ENCODE measurements at places on chromosomes 7 and 10.

- DNase-seq, result no peak
Observed at GRCh38 chr7:40598915-40599314, 464.1 kb downstream of the SUGCT start.

DNA sequence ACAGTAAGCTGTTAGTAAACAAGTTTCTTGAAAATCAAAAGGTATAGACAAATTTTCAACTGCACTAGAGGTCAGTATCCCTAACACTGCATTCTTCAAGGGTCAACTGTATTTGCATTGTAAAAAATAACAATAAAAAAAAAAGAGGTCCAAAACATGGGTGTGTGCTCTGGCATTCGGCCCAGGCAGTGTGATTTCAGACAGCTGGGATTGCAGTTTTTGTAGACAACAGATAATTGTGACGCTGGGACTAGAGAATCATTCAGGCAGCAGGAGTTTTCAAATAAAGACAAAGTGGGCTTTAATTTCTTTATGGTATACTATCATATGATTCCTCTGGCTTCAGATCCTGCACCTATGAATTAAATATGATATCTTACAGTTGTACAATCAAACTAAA lies 543.2 kb upstream of the SEMA3D start:
- DNase-seq, result no peak

DNA sequence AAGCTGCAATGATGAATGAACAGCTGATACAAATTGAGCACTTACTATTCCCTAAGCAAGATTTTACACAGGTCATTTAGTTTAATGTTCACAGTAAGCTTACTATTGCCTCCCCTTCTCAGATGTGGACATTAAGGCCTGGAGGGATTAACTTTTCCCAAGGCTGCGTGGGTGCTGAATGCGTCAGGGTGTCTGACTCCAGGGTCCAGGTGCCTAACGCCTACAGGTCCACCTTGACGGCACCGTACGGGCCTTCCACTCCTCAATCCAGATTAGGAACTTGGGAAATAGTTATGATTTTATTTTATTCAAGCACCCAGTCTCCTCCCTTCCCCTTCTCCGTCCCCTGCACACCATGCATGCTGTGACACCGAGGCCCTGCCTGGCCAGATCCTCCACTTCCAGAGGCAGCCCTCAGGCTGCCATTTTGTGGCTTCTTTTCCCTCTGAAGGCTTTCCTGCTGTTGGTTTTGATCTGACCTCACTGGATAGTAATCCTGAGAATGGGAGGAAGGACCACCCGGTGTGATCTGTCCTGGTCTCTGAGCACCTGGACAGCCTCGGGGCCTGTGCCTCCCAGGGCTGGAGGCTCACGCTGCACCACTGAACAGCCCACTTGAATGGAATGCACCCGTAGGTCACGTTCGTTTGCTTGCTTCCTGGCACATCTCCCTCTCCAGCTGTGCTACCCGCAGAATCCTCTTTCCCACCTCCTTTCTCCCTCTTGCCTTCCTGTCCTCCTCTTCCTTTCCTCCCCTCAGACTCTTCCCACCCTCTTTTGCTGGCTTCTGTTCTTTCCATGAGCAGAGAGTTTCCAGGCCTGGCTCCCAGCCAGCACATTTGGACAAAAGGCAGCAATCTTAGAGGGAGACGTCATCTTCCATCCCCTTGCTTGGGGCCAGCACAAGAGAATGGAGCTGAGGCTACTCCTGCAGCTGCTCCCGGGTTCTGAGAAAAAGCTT lies 14.4 kb downstream of the DENND2A start:
- peak; percentile 32 for DNase-seq

GRCh38 chr7:96076350-96076707 lies 245.6 kb downstream of the SLC25A13 start:
- no peak for DNase-seq

DNA sequence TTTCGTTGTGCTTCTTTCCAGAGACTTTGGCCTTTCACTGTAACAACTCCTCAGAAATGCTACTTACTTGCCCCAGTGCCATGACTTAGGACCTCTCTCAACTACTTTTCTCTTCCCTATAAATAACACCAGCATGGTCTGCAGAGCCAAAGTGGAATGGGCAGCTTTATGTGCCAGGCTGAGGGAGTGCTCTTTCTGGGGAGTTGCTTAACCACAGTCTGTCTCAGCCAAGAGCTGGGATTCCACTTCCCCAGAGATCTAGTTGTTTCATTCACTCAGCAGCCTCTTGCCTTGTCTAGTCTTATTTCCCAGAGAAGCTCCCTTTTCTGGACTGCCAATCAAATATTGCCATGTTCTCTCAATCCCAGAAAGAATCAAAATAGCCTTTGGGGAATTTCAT lies 912.2 kb downstream of the GRID1 start:
- DNase-seq, result no peak

DNA sequence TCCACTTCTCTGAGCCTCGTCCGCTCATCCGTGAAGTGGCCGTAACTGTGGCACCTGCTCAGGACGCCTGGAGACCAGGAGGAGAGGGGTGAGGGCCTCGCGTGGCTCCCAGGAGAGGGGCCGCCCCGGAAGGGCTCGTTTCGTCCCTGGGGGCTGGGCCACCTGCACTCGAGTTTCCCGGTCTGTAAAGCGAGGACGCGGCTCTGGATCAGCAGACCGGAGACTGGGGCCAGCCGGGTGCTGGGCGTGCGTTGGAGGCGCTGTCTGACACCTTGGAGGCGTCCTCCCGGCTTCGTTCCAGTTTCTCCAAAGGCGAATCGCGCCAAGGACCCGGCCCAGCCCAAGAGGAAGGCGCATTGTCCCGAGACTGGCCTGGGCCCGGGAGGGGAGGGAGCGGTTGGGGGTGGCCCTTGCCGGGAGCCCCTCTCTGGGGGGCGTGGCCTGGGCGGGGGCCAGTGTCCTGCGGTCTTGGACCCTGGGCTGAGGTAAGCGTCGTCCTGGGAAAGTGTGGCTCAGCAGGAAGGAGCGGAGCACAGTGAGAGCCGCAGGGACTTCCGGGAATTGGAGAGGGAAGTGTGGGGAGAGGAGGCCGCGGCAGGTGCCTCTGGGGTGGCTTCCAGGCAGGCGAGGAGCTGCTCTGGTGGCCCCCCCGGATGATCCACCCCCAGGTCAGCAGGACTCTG lies 89.6 kb downstream of the FOXL3 start:
- DNase-seq, result no peak

- no peak for DNase-seq
Observed at GRCh38 chr10:32149252-32149955, 93.2 kb upstream of the KIF5B start.

GRCh38 chr10:35876248-35876647 lies 234.2 kb upstream of the FZD8 start:
- no peak for DNase-seq

GRCh38 chr7:120554960-120555571 lies 282.1 kb downstream of the KCND2 start:
- DNase-seq, result peak; percentile 6

GRCh38 chr10:78545756-78546155 lies 512.1 kb downstream of the RPS24 start:
- no peak for DNase-seq

- no peak for DNase-seq
Observed at GRCh38 chr7:96285579-96285978, 36.3 kb downstream of the SLC25A13 start.

DNA sequence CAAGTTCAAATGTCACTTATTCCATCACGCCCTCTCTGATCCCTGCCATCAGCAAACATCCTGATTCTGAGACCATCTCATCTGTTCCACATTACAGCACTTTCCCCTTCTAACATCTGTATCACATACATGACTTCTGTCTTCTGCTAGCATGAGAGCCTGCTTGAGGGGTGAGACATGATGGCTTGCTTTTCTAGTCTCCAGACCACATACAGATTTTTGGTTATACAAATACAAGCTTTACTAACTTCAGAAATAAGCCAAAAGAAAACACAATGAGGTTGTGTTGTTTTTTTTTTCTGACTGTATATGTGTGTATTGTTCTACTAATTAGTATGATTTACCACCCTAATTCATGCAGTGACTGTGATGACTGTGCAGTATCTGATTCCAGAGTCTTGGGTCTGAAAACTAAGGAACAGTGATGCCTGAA lies 34.3 kb downstream of the NAPEPLD start:
- DNase-seq, result no peak

GRCh38 chr7:157027568-157028198 lies 17.2 kb upstream of the MNX1 start:
- DNase-seq, result no peak

DNA sequence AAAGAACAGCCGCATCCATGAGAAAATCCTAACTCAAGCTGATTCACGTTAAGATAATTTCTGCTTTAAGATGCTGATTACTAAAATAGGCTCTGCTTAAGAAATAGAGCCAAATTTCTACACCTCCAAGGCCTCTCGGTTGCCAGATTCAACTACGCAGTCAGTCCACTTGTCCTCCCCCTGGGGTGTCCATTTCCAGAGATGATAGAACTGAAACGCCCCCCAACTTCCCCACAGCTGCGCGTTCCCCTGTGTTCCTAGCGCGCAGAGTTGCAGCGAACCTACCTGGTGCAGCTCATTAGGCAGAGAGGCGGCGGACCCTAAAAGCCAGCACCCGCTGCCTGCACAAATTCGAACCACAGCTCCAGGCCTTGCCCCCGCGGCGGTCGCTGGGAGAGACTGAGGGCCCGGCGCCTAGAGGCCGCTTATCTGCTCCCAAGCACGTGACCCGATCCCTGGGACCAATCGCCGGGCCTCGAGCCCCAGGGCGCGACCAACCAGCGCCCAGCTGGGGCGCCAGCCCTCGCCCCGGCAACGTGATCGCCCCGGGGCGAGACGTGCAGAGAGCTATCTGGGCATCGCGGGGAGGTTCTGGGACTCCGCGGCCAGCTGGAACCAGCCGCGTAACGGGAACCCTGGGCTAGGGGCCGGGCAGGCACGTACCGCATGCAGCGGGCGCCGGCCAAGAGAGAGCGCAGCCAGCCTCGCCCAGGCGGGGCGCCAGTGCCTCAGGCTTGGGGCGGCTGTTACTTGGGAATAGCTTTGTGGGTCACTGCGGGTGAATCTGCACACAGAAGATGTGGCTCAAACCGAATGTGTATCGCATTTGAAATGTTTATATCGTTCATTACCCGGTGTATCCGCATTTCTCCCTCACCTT lies at the start of gene PPP1R3C:
PPP1R3C (minus strand) TSS at position 401 of the 880 bp plus-strand sequence; CDS start at position 299, 102 bp downstream.
- peak; percentile 64 for DNase-seq

DNA sequence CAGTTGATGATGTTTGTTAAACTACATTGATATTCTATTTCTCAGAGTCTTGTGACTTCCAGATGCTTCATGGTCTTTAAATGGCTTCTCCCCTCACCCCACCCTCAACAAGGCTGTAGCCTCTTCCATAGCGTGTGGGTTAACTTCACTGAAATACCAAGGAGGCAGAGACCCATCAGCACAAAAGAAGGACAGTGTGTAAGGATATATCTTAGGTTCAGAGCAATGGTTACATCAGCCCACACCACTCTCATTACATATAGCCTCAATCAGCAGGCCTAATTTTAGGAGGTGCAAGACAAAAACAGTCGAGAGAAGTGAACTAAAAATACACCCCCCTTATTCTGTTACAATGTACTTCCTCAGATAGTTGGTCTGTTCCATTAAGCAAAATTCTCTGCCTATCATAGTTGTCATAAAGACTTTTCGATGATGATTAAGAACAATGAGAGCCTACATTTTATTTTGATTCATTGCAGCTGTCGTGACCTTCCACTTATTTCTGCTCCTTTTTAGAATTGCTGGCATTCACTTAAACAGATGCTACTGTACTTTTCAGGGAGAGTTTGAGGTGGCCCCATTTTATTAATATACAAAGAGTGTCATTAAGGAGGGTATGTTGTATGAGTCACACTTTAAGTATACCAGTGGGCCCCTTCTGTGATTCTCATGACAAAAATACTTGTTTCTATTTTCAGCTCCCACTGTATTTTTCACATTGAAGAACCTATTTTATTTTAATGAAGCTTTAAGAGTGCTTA lies 52.1 kb downstream of the WIPF3 start:
- no peak for DNase-seq

- no peak for DNase-seq
Observed at GRCh38 chr7:69561266-69561960, 36.9 kb upstream of the AUTS2 start.

DNA sequence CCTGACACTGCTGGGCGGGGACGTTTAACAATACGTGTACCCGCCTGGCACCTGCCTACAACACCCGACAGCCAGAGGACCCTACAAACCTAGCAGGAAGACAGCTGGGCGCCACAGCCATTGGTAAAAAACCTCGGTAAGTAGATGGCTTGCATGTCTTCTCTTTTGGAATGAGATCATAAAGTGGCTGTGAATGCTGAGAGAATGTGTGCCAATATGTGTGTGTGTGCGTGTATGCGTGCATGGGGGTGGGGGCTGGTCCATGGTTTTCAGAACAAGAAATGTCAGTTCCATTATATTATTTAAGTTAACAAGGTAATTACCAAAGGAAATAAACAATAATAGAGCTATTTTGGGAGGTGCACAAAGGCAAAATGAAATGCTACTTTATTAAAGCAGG lies 39.2 kb downstream of the PAPOLB start:
- no peak for DNase-seq

GRCh38 chr10:74856940-74857339 lies 30.5 kb downstream of the KAT6B start:
- DNase-seq, result no peak

DNA sequence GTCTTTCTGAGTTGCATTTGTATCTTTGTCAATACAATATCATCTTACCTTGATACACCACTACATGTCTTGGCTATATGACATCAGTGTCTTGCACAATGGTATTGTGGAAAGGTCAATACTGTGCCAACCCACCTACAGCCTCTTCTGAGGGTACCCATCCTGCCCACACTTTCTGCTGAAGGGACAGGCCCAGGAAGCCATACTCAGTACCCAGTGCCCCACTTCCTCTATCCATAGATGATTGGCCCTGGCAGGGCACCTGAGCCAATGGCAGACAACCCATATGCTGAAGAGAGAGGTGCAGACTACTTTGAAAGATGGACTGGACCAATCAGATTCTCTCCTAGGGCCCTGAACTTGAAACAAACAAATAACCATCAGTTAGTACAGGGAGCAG lies 152.0 kb upstream of the ADO start:
- no peak for DNase-seq

DNA sequence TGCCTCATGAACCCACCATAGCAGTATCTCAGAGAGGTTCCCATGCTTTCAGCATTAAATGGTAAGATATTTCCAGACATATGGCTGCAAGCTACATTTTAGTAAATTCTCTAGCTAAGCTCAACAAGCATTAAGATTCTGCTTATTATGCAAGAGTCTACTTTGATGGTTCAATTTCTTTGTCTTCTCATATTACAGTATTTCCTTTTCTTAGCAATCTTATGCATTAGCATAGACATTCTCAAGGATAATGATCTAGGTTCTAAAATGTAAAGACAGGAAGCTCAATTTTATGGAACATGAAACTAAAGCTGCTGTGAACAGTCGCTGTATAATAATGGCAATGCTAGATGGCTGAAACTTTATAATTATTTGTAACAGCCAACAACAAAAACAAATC lies 39.2 kb downstream of the MEOX2 start:
- DNase-seq, result no peak

DNA sequence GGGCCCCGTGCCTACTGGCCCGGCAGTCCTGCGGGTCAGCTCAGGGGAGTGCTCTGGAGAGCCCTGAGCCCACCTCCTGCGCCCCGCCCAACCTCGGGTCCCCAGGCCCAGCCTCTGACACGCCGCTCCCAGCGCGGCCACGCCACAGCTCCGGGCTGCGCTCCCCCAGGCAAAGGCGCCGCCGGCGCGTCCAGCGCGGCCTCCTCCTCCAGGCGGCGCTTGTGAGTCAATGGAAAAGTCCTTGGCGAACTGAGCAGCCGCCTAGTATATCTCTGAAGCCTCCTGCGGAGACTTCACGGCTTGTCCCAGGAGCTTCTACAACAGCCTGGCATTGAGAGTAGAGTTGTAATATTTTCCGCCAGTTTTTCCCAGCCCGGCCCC lies 29.5 kb upstream of the BMS1 start:
- DNase-seq, result no peak

GRCh38 chr7:128275681-128276080 lies 34.6 kb downstream of the LEP start:
- DNase-seq, result no peak

- DNase-seq, result no peak
Observed at GRCh38 chr7:117146511-117146910, 176.3 kb downstream of the WNT2 start.

All from NCI-H2171 (cell line).